ENCODE measurements at places on chromosomes 1 and 21.

GRCh38 chr1:1940123-1940425 lies 21.0 kb upstream of the TMEM52 start:
- DNase-seq: no peak

GRCh38 chr1:35452106-35452774 lies 105.0 kb downstream of the KIAA0319L start:
- no peak for DNase-seq

DNA sequence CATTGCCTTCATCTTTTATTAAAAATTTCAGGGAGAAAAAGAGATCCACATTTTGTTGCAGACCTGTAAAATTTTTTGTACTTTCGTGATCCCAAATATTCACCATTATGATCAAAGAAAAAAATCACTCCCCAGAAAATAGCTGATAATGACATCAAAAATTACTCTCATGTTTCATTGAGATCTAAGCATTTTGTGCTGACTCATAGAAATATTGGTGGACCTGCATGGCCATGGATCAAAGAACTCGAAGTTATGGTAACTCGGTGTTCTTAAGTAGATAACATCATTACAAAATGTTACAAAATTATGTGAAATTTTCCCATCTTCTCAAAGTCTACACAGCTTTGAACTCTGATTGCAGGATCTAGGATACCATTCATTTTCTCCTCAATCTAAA lies 135.8 kb downstream of the PTGER3 start:
- no peak for DNase-seq

- DNase-seq: no peak
Measured at GRCh38 chr21:46252840-46253239, 24.3 kb upstream of the LSS start.

GRCh38 chr1:236075848-236076247 lies 11.0 kb upstream of the NID1 start:
- DNase-seq: no peak

GRCh38 chr21:41518757-41519156 lies 10.8 kb upstream of the TMPRSS2 start:
- DNase-seq: no peak

GRCh38 chr21:45045481-45045880 lies 28.9 kb upstream of the ADARB1 start:
- DNase-seq: no peak

DNA sequence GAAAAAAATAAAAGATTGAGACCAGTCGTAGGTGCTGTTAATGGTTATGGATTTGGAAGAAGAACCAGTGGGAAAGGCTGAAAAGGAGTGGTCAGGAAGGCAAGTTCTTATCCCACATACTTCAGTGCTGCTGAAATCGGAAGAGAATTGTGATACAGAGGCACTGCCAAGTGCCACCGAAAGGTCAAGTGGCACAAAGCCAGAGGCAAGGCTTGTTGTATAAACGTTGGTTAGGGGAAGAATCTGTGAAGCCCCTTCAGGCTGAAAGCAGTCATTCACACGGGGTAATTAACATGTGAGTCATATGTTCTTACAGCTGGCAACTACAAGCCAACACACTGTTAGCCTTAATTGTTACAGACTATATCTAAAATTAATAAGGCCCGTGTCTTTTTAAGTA lies 48.8 kb downstream of the ZBTB40 start:
- DNase-seq: no peak

- no peak for DNase-seq
Measured at GRCh38 chr1:83762416-83762815, 236.5 kb downstream of the TTLL7 start.

GRCh38 chr1:47696404-47696736 lies 258.5 kb downstream of the FOXD2 start:
- no peak for DNase-seq

- DNase-seq: no peak
Measured at GRCh38 chr1:190579552-190580193, 102.0 kb upstream of the BRINP3 start.

Data from activated naive CD4-positive, alpha-beta T cell treated with Interleukin-2 at 50 U/mL for 16 hours (primary cell).